ENCODE measurements at places on chromosomes 7 and 10.

- no peak for DNase-seq
Measured at GRCh38 chr10:30576641-30577040, 52.9 kb downstream of the LYZL2 start.

GRCh38 chr10:127313996-127314700, 117.8 kb upstream of the INSYN2A start:
- DNase-seq, result no peak

DNA sequence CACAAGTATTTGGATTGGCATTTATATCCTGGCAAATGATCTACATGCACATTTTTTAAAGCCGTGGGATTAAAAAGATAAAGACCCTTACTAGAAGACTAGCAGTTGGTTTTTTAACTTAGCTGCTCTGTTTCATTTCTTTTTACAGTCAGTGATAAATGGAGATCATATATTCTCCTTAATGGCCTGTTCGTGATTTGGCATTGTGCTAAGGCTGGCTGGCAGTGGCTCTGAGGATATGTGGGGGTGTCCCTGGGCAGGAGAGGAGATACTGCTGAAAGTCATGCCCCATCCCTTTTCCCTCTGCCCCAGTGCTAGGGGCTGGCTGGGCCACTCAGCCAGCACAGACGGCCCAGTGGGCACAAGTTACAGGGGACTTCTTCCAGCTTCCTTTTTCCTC, 341.7 kb downstream of the PRPF18 start:
- DNase-seq, result no peak

GRCh38 chr10:133458710-133459453, 5.1 kb downstream of the SCART1 start:
- DNase-seq, result no peak

DNA sequence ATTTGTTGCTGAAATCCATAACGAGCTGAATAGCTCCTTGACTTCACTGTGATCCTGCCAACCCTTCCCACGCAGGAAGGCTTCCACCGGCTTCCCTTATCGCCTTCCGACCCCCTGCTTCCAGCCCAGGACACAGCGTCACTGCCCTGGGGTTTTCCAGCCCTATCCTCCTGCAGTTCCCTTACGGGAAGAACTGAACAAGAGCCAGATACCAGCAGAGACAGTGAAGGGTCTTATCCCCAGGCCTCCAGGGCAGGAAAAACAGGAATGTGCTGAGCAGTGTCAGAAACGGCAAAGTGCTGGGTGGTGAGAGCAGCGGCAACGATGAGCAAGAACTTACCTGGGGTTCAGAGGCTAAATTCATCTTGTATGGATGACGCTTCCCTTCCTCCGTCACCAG, 22.4 kb downstream of the PDLIM1 start:
- DNase-seq, result no peak

DNA sequence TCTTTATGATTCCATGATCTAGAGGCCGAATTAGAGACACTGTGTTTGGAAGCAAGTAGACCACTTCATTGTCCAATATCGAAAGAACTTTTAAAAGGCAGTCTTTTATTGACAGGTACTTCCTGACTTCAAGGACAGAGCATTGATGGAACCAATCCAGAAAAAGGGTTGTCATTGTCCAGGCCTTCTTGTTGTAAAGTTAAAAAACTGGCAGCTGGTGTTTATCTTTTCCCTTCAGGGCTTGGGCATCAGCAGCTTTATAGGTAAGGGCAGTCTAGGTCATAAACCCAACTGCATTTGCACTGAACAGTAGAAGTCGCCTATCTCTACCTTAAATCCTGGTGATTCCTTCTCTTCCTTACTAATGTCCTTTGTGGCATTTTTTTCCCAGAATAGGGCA, 95.6 kb downstream of the ST7 start:
- no peak for DNase-seq

Data from NCI-H510A (cell line).